Uterus (tissue), 4 donors: ENCODE measurements at places on chromosomes 12 and 14. TPM values are rescaled to one million over a fixed set of nuclear protein-coding genes. Genes with fewer than 3 reads are reported as not detected.

DNA sequence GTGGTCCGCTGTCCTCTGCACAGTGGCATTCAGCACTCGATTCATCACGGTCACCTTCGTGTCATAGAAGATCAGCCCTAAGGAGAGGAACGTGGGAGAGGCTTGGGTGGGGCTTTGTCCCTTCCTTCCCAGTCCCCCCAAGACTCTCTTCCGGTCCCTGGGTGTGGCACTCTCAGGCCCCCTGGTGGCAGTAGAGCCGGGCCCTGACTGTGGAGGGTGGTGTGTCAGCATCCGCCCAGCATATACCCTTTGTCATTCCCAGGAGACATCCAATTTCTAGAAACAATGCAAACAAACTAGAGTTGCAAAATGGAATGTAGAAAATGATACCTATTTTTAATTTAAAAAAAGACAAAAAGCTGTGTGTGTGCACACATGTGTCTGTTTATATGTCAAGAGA is 45.0 kb downstream of the TRAFD1 start:
- DNase-seq: no peak

- DNase-seq: no peak
Observed at GRCh38 chr14:92362781-92363235, 39.8 kb downstream of the SLC24A4 start.

GRCh38 chr14:20329355-20329754 is 3.7 kb downstream of the CCNB1IP1 start:
- DNase-seq: no peak

DNA sequence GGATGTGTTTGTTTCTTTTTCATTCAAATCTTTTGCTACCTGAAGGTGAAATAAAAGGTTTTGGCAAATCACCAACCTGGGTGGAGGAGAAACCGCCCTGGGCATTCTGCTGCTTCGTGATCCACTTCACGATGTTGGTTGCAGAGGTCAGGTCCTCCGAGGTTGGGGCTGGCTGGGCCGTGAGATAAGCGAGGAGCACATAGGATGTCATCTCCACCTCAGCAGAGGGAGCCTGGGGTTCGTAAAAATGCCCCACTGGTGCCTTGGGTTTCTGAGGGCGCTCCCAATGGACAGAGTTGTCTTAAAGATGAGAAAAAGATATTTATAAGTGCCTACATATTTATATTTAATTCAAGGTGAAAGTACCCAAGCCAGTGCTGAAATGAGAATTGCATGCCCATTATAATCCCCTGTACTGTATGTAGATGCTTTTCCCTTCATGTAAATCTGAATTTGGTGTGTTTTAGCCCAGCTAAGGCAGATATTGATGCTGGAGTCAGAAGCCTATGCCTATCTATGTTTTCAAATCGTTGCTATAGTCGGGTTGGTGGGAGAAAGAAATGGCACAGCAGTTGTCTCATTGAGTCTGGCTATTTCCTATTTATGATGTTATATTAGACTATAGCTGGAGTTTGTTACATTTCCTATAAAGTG is 41.1 kb downstream of the A2M start:
- no peak for DNase-seq

- DNase-seq: no peak
Observed at GRCh38 chr12:69024413-69024812, 91.4 kb upstream of the CPM start.

- no peak for DNase-seq
Observed at GRCh38 chr12:10409392-10409791, at the start of gene KLRC4. Gene KLRC4, minus strand, starts transcription at chr12:10409757. Its CDS starts 182 bp downstream, at chr12:10409575.

- DNase-seq: no peak
Observed at GRCh38 chr12:108822497-108823205, 34.7 kb downstream of the SSH1 start.

CLEC9A gene
- not detected for total RNA-seq
